ENCODE measurements at places on chromosomes 3 and 15.

DNA sequence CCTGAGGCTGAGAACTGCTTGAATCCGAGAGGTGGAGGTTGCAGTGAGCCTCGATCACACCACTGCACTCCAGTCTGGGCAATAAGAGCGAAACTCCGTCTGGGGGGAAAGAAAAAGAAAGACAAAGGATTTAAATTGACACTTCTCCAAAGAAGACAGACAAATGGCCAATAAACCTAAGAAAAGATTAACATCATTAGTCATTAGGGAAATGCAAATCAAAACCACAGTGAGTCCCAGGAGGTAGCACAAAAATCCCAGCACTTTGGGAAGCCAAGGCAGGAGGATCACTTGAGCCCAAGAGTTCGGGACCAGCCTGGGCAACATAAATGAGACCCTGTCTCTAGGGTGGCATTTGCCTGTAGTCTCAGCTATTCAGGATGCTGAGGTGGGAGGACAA lies 12.6 kb downstream of the CLPX start:
- DNase-seq, result no peak

- DNase-seq, result no peak
These were observed 1.5 kb downstream of the POLR2M start for GRCh38 chr15:57708047-57708446.

- no peak for DNase-seq
These were observed 39.3 kb downstream of the RHCG start for GRCh38 chr15:89457086-89457485.

DNA sequence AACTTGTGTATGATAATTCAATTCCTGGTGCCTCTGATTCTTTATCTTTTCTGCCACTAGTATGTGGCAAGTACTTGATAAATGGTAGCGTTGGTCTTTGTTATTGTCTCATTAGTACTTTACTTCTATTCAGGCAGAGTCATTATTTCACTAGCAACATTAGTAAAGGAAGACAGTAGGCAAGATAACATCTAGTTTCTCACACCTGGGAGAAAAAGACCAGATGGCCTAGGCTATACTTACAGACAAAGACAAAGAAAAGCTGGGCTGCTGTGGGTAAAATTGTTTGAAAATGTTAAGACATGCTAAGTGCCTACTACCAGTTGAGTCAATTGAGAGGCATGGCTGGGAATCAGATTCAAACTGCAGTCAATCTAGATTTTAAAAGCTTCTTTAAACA lies 198.7 kb upstream of the CMC1 start:
- no peak for DNase-seq

- DNase-seq, result no peak
These were observed 55.0 kb downstream of the FLNB start for GRCh38 chr3:58063022-58063815.

- no peak for DNase-seq
These were observed 137.0 kb upstream of the C2CD4B start for GRCh38 chr15:62301993-62302675.

- DNase-seq, result no peak
These were observed 49.1 kb upstream of the KLF13 start for GRCh38 chr15:31277335-31278060.

DNA sequence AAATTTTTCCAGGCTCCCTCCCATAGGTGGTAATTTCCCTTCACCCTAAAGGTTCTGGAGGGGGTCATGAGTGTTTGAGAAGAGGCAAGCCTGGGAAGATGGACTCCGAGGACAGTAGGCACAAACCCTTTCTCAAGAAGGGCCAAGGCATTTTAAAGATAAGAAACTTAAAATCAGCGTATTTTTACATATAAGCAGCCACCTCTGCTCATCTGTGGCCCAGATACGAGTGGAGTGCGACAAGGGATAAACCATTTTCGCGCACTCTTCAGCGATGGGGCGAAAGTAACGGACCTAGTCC lies 539 bp downstream of the RASSF1 start:
- no peak for DNase-seq

DNA sequence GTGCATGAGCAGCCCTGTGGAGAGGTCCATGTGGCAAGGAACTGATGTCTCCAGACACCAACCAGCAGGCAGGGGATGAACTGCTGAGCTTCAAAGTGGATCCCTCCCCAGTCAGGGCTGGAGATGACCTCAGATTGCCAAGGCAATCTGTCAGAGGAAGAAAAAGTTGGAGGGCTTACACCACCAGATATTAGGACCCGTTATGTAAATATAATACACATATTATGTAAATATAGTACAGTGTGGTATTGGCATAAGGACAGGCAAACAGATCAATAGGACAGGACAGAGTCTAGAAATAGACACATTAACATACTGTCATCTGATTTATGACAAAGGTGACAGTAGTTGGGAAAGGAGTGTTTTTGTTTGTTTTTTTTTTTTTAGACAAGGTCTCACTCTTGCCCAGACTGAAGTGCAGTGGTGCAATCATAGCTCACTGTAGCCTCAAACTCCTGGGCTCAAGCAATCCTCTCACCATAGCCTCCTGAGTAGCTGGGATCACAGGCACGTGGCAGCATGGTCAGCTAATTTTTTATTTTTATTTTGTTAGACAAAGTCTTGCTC lies 18.0 kb upstream of the RAB7A start:
- DNase-seq, result no peak

- no peak for DNase-seq
These were observed 316.7 kb downstream of the CLSTN2 start for GRCh38 chr3:140251678-140252077.

DNA sequence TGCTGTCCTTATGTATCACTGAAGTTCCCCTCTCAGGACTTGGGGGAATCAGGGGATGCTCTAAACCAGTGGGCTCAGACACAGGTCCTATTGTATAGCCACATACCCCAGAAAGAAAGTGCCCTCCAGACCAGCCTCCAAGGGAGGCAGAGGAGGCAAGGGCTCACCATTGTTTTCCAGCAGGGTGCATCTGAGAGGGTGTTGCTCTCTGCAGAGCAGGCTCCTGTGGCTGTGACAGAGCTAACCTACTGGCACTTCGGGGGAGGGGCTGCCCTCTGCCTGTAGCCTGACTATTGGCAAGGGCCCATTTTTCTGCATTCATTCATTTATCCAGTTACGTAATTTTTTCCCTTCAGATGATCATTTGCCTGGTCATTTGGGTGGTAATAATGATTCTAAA lies 39.9 kb downstream of the EEFSEC start:
- DNase-seq, result no peak

DNA sequence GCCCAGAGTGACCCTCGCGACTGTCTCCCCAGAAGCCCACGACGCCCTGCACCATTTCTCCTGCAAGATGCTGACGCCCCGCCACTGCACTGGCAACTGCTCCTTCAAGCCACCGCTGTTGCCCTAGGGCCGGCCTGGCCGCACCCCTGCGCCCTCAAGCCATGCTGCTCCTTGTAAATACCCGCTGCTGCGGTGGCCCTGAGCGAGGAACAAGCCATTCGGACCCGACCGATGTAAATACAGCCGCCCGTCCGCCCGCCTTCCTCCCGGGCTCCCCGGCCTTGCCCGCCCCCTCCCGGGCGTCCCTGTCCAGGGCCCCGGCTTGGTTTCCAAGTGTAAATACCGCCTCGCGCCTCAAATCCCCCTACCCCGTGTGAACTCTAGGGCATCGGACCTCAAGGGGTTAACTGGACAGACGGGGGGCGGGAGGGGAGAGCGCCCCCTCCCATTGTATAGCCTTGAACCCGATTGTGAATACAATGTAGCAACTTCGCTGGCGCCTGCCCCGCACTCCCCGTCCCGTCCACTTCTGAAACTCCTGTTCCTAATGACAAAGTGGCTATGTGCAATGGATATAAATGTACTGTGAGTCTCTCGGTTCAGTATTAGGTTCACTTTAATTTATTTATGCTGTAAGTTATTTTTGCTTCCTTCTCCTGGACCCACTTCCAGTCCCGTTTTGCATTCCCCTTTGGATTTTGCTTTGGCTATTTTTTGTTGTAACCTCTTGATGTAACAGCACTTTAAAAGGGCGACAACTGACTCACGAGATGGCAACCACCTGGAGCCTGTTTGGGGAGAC lies 5.9 kb downstream of the RNU6-1 start:
- no peak for DNase-seq

DNA sequence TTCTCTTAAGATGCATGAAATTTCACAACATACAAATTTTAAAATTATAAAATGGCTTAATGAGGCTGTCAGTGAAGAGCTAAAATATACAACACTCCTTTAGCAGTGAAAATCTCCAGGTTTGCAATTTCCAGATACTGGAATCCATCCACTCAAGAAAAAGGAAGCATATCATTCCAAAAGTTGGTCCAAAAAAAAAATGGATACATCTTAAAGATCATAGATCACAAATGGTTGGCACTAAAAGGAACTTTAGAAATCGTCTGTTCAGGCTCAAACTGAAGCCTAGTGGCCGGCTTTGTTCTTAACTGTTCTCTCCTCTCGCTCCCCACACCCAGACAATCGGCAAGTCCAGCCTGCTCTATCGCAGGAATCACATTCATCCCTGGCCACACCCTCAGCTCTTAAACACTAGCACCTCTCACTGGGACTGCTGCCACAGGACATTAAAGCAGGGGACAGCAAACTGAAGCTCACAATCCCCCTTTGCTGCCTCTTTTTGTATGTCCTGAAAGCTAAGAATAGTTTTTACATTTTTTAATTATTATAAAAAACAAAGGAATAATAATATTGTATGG lies 130.3 kb upstream of the CDIN1 start:
- no peak for DNase-seq

- DNase-seq, result no peak
These were observed 102.4 kb downstream of the LRIG1 start for GRCh38 chr3:66398228-66399025.

GRCh38 chr3:135965129-135965505 lies 411 bp upstream of the PPP2R3A start:
- no peak for DNase-seq

DNA sequence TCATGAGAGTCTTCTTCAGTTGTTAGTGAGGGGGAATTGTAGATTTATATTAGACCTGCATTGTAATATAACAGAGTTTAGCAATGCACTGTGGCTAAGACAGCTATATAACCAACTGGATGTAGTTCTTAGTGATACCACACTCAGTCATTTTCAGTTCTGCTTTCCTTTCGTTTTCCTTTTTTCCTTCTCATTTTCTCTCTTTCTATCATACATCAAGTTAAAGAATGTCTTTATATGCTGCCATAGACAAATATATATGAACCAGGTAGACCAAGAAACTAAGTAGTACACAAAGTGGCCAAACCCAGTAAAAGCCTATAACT lies 43.7 kb upstream of the CD47 start:
- no peak for DNase-seq

GRCh38 chr3:50503504-50504342 lies at the start of gene CACNA2D2:
Gene CACNA2D2 (minus strand): TSS chr3:50503634. CDS start chr3:50503423, 211 bp downstream.
- no peak for DNase-seq

- DNase-seq, result no peak
These were observed 319.8 kb downstream of the FHIT start for GRCh38 chr3:60931452-60931851.

DNA sequence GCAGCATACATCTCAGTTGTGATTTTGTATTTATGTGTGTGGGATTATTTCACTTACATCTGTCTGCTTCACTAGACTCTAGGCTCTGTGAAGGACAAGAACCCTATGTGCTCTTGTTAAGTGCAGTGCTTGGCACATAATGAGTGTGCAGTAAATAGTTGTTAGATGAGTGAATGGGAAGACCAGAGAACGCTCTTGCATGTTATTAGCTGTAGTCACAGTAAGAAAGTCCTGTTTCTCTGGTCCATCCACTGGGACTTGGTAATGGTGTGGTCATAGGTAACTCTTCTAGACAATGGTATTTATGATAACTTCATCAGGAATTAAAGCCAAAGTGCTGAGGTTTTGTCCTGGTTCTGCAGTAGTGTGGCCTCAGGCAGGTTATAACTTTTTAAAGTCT lies 1.4 kb upstream of the AQP9 start:
- DNase-seq, result no peak

- no peak for DNase-seq
These were observed 93.2 kb downstream of the TP63 start for GRCh38 chr3:189724356-189724755.

DNA sequence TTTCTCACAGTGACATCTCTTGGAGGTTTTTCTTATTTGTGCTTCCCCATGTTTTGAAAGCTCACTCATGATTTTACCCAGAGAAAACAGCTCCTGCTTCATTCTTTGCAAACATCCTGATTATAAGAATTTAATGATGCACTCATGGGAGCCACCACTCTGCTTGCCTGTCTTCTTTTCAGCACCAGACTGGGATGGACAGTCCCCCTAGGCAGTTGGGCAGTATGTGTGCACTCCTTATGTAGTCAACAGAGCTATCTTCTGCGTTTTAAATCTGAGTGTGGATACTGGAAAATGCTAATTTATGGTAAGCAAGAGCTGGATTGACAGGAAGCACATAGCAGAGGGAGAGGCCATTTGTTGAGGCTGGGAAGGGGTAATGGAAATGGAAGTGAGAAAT lies 276.1 kb downstream of the AGBL1 start:
- DNase-seq, result no peak

- no peak for DNase-seq
These were observed 12.9 kb downstream of the OCA2 start for GRCh38 chr15:28086175-28086703.

GRCh38 chr3:148214705-148215104 lies 483.0 kb upstream of the AGTR1 start:
- no peak for DNase-seq

GRCh38 chr15:85607141-85607806 lies 187.5 kb downstream of the KLHL25 start:
- DNase-seq, result no peak

GRCh38 chr3:196736670-196737374 lies 2.8 kb upstream of the PAK2 start:
- no peak for DNase-seq

DNA sequence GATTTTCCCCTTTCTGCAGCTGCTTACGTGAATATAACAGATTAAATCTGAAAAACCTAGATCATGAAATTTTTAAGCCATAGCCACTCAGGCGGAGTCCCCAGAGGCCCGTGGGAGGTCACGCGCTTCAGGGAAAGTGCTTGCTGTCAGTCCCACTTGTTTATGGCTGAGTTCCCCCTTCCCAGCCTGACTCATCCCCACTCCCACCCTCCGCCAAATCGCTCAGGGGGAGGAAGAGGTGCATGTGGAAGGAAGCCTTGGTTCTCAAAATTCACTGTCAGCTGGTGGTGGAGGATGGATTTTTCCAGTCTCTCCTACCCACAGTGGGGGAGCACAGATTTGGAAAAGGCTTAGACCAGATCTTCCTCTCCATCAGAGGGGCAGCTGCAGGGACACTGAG lies 67.4 kb downstream of the CORO2B start:
- DNase-seq, result no peak

All from stimulated activated CD4-positive, alpha-beta T cell treated with anti-CD3 and anti-CD28 coated beads, Interleukin-1b, Interleukin-23, amount 100 ng/mL, for 1 hour (primary cell).